ENCODE measurements at places on chromosomes 12 and 14. TPM values are rescaled to one million over a fixed set of nuclear protein-coding genes. Genes with fewer than 3 reads are reported as not detected.

The RPS6KL1 gene
- 0.43 TPM for total RNA-seq

The SLC10A1 gene
- total RNA-seq = not detected

The TMTC1 gene
- total RNA-seq = 93.0 TPM

The PCBP2 gene
- total RNA-seq = 411 TPM
